ENCODE measurements at places on chromosomes 7 and 10.

DNA sequence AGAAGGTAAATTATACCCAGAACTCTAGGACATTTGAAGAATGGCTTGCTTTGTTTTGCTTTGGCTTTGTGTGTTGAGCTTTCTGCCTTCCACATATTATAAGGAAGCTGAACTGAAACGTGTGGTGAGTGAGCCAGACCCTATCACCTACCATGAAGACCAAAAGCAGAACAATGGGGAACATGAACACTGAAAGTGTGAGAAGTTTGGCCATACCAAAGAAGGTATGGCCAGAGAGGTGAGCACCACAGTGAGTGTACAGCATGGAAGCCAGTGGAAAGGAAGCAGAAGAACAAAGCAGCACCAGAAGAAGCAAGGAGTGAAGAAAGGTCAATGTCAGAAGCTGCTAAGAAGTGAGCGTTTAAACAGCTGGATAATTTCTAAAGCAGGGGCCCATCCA, 59.7 kb upstream of the CCDC71L start:
- no peak for DNase-seq

- DNase-seq, result no peak
Measured at GRCh38 chr10:12699781-12700556, 301.5 kb downstream of the CCDC3 start.

DNA sequence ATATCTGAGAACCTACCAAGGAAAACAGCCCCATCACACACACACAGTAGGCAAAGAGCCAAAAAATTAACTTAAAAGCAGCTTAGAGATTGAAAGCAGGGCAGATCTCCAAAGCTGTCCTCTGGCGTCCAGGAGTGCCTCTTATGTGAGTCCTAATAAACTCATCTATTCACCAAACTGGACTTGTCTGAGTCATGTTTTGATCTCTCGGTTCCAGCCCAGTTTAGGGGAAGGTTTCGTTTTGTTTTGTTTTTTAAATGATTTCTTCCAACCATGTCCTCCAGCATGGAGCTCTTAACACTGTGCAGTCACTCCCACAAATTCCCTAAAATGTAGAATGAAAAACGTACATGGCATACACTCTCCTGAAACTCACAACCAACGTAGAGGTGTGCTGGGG, 6.7 kb upstream of the PRSS37 start:
- DNase-seq, result no peak

- no peak for DNase-seq
Measured at GRCh38 chr7:91835826-91836368, 44.6 kb downstream of the MTERF1 start.

GRCh38 chr7:133275446-133276095, 22.7 kb downstream of the EXOC4 start:
- DNase-seq, result no peak

DNA sequence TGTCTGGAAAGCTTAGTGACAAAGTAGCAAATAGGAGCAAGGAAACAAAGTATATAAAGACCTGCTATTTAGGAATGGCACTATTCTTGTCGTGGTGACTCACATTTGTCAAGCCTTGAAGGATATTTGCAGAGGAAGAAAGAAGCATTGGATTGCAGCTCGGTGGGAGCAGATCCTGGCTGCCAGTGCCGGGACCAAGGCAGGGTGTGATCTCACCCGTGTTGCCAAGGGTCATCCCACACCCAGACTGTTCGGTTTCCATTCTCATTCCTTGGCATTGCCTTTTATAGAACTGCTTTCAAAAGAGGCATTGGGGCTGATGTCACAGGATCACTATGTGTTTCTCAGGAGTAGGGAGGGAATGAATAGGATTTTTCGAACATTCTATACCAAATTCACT, 176.2 kb downstream of the GALNT17 start:
- DNase-seq, result no peak

DNA sequence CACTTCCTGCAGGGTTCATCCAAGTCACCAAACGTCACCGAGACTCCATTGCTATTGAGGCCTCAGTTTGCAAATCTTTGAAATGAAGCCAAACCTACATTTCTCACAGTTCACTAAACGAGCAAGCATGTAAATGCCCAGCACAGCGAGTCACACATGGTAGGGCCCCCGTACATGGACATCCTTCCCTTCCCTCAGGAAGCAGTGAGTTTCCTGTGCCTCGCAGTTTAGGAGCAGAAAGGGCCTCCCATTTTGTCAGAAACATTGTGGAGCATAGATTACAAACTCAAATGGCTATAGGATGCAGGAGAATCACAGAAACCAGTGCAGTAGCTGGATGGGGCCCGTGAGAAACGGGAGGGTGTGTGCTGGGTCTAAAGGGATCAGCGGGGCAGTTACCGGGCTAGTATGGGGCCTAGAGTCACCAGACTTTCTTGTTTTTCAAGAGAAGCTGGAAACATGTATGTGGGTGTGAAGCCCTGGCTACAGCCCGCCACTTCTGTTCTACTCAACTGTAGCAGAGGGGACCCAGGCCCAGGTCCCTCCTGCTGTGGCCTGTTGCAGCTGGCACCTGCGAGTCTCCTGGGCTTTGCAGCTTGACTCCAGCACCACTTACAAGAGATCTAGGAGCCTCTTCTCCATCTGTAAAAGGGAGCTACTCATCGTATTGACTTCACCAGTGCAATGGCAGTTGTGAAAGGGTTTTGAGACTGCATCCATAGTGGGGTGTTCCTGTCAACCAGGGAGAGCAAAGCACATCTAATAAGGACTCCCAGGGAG, 14.2 kb upstream of the SLC18A3 start:
- no peak for DNase-seq

DNA sequence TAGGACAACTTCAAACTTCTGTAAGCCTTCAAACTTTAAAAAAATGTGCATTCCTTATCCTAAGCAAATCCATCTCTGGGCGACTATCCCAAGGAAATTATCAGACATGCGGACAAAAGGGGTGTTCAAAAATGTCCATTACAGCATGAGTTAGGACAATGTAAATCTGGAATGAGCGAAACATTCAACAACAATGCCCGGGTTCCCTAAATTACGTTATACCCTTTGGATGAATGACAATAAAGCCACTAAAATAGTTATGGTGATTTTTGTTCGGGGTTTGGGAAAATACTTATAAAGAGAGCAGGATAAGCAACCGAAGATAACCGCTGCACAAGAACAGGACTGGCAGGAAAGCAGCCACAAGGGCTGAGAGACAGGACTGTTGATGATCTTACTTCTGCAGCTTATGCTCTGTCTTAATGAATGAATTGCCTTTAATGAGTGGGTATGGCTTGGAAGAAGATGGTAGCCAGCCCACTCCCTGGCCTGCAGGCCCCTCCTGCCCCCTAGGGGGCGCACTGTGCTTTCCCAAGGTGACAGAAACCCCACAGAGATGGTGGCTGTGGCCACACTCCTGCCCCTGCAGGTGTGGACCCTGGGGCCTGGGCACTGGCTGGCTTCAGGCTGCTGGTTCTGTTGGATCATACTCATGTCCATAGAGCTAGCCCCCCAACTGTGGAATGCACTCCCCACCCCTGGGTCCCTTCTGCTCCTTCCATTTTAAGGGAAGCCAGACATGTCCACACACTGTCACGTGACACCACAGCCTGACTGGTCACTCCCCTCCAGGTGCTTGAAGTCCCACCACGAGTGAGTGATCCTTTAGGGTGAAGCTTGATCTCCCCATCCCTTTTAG, 45.0 kb downstream of the ZCCHC24 start:
- peak; percentile 15 for DNase-seq

- DNase-seq, result peak; percentile 9
Measured at GRCh38 chr7:23680414-23681405, 711 bp downstream of the FAM221A start.

- no peak for DNase-seq
Measured at GRCh38 chr7:122550545-122550944, 148.4 kb downstream of the RNF133 start.

DNA sequence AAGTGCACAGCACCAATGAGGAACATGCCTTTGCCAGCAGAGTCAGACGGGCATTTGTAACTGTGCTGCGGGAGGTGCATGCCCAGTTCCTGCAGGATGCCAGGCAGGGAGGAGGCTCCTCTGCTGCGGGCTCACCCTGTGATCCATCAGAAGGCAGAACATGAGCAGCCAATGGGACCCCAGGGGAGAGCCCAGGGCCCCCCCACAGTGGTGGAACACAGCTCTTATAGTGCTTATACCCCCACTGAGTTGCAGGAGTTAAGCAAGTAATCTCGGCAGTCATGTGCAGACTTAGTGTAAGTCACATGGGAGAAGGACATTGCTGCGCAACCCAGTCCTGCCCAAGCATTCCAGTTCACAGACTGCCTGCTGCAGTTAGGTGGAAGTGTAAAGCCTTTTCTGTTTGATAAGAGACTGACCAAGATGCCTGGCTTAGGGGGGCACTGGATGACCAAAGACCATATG, 120.3 kb upstream of the TMEM106B start:
- DNase-seq, result no peak

DNA sequence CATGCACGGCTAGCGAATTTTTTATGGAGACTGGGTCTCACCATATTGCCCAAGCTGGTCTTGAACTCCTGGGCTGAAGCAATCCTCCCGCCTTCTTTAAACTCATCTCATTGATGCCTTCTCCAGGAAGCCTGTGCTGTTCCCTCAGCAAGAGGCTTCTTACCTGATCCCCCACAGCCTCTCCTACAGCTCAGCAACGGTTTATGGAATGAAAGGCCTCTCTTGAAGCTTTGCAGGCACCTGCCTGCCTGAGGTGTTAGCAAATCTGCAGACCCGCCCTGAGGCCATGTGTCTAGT, 468 bp upstream of the TRIM56 start:
- DNase-seq, result no peak

DNA sequence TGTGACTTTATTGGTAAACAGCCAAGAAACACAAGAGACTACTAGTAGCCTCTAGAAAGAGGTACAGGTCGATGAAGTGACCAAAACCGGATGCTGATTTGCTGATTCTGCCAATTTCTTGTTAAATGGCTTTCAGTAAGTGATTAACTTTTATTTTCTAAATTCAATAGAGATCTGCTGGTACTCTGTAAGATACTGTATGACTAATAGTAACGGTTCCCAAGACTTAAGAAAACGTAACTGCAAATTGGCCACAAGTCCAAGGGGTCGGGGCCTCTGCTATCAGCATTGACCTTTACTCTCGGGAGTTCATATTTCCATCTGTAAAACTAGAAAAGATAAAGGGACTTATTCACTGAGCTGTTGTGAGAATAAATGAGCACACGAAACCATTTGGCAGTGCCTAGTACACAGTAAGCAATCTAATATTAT, 1.4 kb downstream of the FAM3C start:
- no peak for DNase-seq

GRCh38 chr7:97844036-97844435, 28.2 kb downstream of the ASNS start:
- DNase-seq, result no peak

- DNase-seq, result no peak
Measured at GRCh38 chr10:63920926-63921325, 399.7 kb downstream of the REEP3 start.
